Stimulated activated memory B cell treated with anti-CD40 and anti-IgM and Interleukin-4, amounts not matched to agents 10 μg/mL and 1 μg/mL and 100 μg/mL, for 72 hours (primary cell): ENCODE measurements at places on chromosomes 1 and 21.

DNA sequence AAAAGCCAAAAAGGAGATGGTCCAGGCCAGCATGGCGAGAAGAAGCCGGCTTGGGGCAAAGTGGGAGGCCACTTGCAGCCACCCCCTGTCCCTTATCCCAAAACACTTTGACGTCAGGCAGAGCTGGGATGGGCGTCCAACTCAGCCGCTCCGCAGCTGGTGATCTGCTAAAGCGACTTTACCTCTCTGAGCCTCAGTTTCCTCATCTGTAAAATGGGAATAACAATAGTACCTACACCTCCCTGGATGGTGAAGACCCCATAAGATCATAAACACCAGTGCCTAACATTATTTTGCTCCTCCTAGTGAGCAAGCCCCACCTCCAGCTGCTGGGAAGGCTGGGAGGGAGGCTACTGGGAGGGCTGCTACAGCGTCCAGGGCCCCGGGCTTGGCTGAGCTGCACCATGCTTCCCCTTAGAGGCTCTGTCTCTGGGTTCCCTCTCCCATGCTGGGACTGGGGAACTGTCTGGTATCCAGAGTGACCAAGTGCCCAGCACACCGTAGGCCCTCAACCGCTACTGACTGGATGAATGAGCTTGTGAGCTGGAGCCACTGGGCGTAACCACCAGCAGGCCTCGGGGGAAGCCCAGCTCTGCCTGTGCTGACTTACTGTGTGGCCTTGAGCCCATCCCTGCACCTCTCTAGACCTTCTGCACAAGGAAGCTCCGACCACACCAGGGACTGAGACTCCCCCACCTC, 18.3 kb downstream of the IFFO2 start:
- peak; percentile 36 for ATAC-seq

DNA sequence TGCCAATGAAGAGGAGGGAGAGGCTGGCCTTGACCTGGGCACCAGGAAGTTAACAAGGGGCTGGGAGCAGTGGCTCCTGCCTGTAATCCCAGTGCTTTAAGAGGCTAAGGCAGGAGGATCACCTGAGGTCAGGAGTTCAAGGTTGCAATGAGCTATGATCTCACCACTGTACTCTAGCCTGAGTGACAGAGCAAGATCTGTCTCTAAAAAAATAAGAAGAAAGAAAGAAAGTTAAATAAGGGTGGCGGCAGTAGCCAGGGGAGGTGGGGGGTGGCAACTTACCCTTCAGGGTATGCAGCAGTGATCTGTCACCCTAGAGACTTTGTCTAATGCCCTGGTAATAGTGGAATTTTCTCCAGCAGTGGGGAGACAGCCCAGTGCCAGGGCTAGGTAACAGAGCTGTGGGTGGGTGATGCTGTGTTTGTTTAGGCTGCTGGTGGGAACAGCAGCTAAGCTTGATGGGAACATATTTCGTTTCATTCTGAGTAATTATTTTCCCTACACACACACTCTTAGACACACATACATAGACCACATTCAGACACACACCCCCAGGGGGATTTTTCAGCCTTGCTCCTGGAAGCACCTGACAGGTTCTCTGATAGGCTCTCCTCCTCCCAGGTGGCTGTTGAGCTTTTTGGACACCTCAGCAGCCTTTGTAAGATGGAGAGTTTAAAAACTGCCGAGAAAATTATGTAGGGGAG, 11.3 kb upstream of the SYT6 start:
- peak; percentile 54 for ATAC-seq

DNA sequence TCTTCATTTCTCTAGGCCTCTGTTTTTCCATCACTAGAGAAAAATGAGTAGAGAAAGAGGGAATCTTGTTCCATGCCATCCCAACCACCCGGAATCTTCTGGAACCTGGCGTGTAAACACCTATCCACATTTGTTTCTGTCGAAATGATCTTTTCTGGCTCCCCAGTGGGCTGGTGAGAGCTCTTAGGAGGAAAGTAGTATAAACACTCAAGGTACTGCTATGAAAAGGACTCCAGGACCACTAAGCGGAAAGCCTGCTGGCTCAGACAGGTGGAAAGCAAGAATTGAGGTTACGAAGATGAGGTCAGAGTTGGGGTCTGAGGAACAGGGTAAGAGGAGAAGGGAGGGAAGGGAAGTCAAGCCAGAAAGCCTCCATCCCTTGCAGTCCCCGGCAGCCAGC, 90.8 kb downstream of the PLXNA2 start:
- ATAC-seq, result no peak

DNA sequence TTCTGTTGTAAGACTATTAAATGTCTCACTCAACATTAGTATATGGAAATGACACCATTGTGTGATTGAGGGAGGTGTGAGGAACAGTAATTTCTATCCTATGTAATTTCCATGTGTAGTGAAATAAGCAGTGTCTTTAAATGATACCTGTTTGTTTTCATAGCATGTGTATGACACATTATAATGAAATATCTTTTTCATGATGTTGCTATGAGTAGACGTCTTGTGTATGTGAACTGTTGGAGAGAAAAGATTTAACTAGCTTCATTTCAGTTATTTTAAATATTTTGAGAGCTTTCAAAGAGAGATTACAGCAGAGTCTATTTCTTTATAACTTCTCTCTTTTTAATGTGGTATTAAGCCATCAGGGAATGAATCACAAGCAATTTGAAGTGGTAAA, 71.5 kb upstream of the QSOX1 start:
- no peak for ATAC-seq

DNA sequence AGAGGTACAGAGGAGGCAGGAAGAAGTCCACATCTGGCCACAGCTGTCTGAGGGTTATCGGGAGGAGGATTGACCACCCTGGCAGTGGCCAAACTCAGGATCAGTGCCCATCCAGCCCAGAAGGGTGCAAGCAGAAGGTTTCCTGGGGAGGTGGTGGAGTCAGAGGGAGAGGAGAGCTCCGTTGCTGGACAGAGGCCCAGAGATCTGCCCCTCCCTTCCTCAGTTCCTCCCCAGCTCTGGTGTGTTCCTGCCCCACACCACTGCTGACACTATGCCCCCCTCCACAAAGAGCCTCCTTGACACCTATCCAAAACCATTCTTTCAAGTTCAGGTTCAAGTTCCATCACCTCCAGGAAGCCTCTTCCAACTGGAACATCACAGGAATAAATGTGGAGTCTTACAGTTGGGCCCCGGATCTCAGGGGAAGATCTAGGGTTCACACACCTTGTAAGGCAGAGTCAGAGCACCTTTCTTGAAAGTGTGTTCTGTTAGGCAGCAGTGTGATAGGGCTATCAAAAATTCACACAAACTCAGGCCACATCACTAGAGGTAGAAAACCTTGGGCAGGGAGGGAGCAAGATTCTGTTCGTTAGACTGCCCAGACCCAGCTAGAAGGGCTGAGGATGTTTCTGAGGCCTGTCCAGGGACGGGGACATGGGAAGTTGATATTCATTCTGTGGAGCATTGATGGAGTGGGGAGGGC, 7.4 kb downstream of the LDLRAD1 start:
- ATAC-seq, result no peak
